ENCODE measurements at places on chromosomes 1 and 21. TPM values are rescaled to one million over a fixed set of nuclear protein-coding genes. Genes with fewer than 3 reads are reported as not detected.

SMG5 gene
- total RNA-seq: 91.6 TPM

BARHL2 gene
- not detected for total RNA-seq

EPHA10 gene
- 0.32 TPM for total RNA-seq

CNR2 gene
- total RNA-seq: not detected

KRTAP11-1 gene
- total RNA-seq: not detected

SH2D5 gene
- not detected for total RNA-seq

PLPP3 gene
- total RNA-seq: 143 TPM

- no peak for DNase-seq
Measured at GRCh38 chr1:90831910-90832309, 114.8 kb upstream of the BARHL2 start.

- DNase-seq: peak; percentile 79
Measured at GRCh38 chr1:167650269-167651160, 20.5 kb downstream of the RCSD1 start.

- no peak for DNase-seq
Measured at GRCh38 chr1:65377496-65378246, 42.8 kb upstream of the LEPR start.

DNA sequence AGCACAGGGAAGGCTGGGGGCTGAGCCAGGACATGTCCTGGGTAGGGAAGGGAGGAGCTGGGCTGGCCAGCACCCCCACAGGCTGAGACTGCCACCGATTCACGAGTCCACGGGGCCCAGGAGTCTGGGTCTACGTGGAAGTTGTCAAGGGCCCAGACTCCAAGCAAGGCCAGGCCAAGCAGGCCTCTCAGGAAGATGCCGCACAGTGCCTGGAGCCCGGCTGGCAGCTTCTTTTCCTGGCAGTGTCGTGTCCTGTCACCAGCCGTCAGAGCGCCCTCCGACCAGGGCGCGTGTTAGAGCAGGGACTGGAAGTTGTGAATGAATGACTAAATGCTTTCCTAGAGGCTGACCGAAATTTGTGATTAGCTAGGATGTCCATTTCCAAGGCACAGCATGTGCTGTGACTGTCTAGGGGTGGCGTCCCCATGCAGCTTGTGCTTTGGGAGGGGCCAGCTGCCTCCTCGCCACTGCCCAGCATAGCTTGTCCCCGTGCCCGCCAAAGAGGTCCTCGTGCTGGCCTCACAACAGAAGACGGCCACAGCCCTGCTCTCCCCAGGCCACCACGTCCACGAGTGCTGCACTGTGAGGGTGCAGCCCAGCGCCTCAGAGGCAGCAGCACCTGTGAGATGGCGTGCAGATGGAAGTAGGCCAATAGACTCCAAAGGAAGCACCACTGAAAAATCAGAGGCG is 147.4 kb upstream of the COL6A1 start:
- no peak for DNase-seq
